Body of pancreas (tissue), 4 donors: ENCODE measurements at places on chromosomes 7 and 10. TPM values are rescaled to one million over a fixed set of nuclear protein-coding genes. Genes with fewer than 3 reads are reported as not detected.

GRCh38 chr10:43049081-43049551 lies 27.8 kb upstream of the RET start:
- no peak for DNase-seq

DNA sequence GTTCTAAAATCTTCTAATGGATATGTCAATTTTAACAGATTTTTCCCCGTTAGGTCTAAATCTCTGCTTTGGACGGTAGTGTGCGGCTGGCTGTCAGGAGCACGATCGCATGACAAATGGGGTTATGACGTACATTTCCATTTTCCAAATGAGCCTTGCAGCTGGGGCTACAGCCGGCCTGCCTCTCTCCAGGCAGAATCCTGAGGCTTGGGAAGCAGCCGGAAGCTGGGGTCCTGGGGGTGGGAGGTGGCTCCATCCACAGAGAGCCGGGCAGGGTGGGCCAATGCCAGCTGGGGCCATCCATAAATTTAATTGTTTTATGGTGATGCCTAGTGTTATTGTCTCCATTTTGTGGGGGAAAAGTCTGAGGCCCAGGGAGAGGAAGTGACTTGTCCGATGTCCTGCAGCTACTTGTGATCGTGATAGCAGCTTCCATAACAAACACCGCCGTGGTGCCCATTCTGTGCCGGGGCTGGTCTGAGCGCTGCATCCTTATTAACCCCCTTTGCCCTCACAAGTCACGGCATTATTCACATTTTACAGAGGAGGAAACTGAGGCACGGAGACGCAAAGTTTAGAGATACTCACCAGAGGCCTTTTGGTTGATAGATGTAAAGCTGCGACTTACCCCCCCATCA lies 53.0 kb upstream of the EBF3 start:
- DNase-seq: no peak

- DNase-seq: no peak
Measured at GRCh38 chr7:158108646-158109293, 478.9 kb downstream of the PTPRN2 start.

Gene GIMAP2
- 0.66 TPM for total RNA-seq

GRCh38 chr10:129978322-129978721 lies 14.2 kb upstream of the EBF3 start:
- no peak for DNase-seq

DNA sequence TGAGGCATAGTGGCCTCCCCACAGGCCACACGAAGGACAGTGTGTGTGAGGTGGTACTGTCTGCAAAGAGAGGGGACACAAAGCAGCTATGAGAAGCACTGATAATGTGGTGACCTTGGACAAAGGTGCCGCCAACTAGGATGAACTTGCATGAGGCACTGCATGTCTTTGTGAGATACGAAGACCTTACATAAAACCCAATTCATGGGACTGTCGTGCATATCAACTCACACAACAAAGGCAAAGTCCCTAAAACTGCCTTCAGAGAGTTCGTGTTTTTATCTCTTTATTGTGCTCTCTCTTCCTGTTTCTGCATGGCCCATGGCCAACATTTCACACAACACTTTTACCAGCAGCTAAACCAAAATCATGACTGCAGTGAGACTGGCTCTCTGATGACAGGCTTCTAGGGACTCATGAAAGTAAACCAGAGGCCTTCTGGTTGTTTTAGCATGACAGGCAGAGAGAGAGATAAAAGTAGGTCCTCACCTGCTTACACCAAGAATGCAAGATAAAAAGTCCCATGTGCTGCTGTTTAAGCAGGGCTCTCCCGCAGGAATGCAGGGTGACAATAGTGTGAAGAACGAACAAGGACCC lies 347.8 kb downstream of the ELMO1 start:
- DNase-seq: peak; percentile 32

Gene NEBL
- 40.7 TPM for total RNA-seq

DNA sequence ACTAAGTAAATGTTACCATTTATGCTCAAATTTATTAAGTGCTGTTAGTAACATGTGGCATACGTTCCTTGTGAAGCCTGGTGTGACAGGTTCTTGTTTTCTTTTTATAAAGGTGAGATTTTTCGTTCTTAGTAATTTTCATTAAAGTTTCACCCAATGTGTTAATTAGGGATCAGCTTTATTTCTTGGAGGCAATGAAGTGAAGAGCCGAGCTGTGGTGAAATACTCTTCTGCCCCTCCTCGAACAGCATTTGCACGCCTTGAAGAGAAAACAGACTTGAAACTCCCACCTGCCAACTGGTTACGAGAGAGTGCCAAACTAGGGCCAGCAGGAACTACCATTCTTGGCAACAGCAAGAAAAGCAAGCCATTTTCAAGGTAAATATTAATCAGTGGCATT lies 1.5 kb downstream of the EDRF1 start:
- DNase-seq: peak; percentile 40

DNA sequence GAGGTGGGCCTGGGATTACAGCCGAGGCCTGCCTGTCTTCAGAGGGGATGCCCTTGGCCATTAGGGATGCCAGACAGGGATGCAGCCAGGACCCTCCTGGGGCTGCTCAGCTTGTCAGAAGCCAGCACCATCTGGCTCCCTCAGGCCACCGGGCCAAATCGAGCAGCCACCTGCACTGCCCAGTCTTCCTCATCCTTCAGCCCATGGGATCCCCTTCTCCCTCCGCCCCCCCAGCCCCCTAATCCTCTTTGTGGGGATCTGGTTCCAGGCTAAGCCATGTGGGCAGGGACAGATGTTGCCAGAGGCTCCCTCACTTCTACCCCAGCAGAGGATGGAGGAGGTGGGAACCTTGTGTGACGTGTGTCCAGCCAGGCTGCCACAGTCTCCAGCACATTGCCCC lies 137.4 kb upstream of the PPIF start:
- DNase-seq: no peak

Gene THSD7A
- total RNA-seq: 7.0 TPM

GRCh38 chr10:118031351-118032075 lies 15.2 kb downstream of the RAB11FIP2 start:
- DNase-seq: no peak

- no peak for DNase-seq
Measured at GRCh38 chr7:36280840-36281812, 108.5 kb upstream of the ANLN start.

GRCh38 chr10:43671659-43672531 lies 23.2 kb upstream of the ZNF32 start:
- peak; percentile 76 for DNase-seq

- no peak for DNase-seq
Measured at GRCh38 chr10:17835688-17836087, 26.5 kb downstream of the MRC1 start.

Gene OR2A5
- not detected for total RNA-seq

GRCh38 chr7:22485189-22485588 lies 14.8 kb downstream of the STEAP1B start:
- no peak for DNase-seq

DNA sequence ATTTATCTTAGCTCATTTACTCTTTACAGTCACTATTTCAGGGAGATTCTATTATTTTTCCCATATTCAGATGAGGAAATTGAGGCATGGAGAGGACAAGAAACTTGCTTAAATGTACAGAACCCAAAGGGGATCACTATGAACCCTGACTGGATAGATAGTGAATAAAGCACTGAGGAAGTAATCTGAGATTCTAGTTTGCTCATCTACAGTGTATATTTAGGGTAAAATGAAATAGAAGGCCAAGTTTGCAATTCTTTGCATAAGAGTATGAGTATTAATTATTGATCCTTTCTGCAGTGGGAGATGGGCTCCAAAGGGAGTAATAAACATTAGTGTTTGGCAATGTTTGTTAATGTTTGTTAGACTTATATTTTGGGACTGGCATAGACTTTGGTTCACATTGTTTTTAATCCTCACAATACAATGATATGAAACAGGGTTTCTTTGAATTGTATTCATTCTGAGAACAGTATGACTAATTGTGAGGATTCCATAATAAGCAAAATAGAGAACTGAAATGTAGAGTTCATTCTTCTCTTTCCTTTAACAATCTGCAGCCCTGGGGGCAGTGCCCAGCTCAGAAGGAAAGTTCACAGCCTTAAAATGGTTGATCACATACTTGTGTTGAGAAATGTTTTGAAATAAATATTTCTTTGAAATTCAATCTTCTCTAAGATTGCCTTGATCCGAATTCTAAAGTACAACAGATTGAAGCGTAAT lies 131.0 kb upstream of the ZNF804B start:
- no peak for DNase-seq

- DNase-seq: no peak
Measured at GRCh38 chr7:158013085-158013668, 574.4 kb downstream of the PTPRN2 start.

Gene EBLN1
- not detected for total RNA-seq

GRCh38 chr7:366161-366803 lies 76.3 kb downstream of the FOXL3 start:
- peak; percentile 8 for DNase-seq
